Right ventricle myocardium inferior (tissue), 1 donor: ENCODE measurements at places on chromosomes 6 and 20. TPM values are rescaled to one million over a fixed set of nuclear protein-coding genes. Genes with fewer than 3 reads are reported as not detected.

DNA sequence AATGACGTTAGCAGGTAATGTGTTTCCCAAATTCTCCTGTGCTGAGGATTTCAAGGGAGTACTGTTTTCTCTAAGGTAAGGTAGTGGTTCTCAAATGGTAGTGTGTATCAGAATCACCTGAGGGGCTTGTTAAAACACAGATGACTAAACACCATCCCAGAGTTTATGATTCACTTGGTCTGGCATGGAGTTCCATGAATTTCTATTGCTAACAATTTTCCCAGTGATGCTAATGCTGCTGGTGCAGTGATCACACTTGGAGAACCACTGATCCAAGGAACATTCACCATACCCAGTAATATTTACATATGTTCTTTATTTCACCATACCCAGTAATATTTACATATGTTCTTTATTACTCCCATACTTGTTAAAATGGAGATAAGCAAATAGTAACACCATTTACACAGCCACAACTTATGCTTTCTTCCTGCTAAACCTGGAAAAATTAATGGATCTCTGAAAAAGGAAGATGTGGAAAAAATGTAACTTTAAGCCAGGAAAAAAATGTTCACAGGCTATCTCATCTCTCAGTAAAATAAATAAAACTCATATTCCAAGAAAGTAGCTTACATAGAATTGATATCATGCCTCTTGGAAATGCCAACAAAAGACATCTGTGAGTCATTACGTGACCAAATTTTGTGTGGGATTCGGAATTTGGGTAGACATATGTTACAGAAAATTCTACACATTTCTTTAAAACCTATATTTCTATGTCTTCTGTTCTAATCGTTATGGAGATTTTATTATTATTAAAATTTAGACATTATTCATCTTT lies 129.5 kb downstream of the MMUT start:
- DNase-seq, result no peak

CAGE1 gene
- 0.11 TPM for total RNA-seq

DNA sequence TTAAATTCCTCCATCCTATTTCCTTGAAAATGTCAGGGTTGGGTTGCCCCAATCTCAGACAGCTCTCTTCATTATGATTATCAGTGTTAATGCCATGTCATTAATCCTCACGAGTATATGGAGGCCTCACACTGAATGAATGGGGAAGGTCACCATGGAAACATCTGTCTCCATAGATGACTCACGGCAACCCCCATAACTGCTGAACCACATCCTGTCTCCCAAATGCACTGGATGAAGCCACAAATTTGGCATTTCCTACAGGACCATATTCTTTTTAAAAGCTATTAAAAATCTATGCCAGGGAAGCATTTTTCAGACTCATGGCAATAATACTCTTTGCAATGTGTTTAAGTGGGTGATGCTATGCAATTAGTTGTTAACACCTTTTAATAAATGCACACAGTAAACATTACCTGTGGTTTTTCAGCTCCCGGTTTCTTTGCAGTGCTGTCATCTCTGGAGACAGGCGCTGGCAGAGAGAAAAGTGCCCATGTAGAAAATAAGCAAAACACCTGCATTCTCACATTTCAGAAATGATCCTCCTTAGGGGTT lies 80.1 kb upstream of the PTPRK start:
- no peak for DNase-seq

GRCh38 chr6:106759112-106759511 lies 129.7 kb downstream of the QRSL1 start:
- no peak for DNase-seq

DNA sequence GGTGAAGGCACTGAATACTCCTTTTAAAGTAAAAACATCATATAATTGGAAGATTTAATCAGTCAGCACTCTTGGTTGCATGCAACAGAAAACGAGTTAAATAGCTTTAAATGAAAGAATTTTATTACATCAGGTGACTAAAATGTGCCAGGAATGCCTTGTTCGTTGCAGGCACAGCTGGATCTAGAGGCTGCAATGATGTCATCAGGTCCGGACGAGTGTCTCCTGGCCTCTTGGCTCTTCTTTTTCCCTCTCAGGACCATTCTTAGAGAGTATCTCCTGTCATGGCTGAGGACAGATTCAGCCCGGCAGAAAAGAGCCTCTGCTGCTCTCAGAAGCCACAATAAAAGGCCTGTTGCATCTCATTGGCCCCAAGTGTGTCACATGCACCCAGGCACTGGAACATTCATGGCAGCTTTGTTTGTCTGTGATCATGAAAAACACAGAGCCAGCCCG lies 510.7 kb upstream of the SULF2 start:
- no peak for DNase-seq

LY6G6D gene
- not detected for total RNA-seq

GRCh38 chr6:56938649-56939191 lies 16.2 kb upstream of the BEND6 start:
- DNase-seq, result no peak

GRCh38 chr20:19934792-19935491 lies 82.2 kb upstream of the NAA20 start:
- DNase-seq, result no peak

CAPN11 gene
- total RNA-seq, result 0.27 TPM

GRCh38 chr20:63463400-63464288 lies 8.8 kb downstream of the KCNQ2 start:
- no peak for DNase-seq

- DNase-seq, result no peak
Observed at GRCh38 chr6:130697271-130697994, 129.8 kb upstream of the SMLR1 start.

RAMACL gene
- 0.43 TPM for total RNA-seq

DNAH8 gene
- total RNA-seq, result not detected

- no peak for DNase-seq
Observed at GRCh38 chr6:100382031-100382430, 82.7 kb downstream of the SIM1 start.

DOK5 gene
- total RNA-seq, result 3.0 TPM

NPEPL1 gene
- 23.3 TPM for total RNA-seq

- no peak for DNase-seq
Observed at GRCh38 chr20:2537101-2537500, 728 bp downstream of the TMC2 start.

DNA sequence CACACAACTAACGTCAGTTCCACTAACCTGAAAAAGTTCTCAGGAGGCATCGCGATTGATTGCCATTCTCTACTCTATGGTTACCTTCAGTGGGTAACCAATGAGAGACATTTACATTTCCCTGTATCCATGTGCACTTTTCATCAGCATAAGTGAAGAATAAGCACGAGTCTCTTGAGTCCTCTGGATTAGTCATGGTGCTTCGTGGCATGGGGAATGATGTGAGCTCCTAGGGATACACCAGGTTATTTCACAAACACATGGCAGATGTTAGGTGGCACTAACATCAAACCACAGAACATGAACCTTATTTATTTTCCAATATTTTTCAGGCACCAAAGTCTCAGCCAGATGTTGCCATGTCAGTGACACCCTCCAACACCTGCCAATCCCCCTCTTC lies 64.0 kb downstream of the FYN start:
- DNase-seq, result no peak

- no peak for DNase-seq
Observed at GRCh38 chr20:32772046-32772445, 9.9 kb downstream of the DNMT3B start.

PACSIN1 gene
- total RNA-seq, result 10.8 TPM

- DNase-seq, result no peak
Observed at GRCh38 chr20:32285621-32286371, 8.3 kb downstream of the KIF3B start.
